Smooth muscle cell of the brain vasculature (primary cell): ENCODE measurements at places on chromosomes 13 and 19.

GRCh38 chr13:62544928-62545327, 1129.3 kb upstream of the PCDH20 start:
- DNase-seq, result no peak

GRCh38 chr19:19110410-19111135, 27.7 kb downstream of the TMEM161A start:
- DNase-seq, result no peak

- no peak for DNase-seq
Observed at GRCh38 chr13:76836311-76836710, 49.9 kb downstream of the KCTD12 start.

GRCh38 chr19:3017923-3018322, 11.2 kb downstream of the TLE2 start:
- DNase-seq, result no peak

DNA sequence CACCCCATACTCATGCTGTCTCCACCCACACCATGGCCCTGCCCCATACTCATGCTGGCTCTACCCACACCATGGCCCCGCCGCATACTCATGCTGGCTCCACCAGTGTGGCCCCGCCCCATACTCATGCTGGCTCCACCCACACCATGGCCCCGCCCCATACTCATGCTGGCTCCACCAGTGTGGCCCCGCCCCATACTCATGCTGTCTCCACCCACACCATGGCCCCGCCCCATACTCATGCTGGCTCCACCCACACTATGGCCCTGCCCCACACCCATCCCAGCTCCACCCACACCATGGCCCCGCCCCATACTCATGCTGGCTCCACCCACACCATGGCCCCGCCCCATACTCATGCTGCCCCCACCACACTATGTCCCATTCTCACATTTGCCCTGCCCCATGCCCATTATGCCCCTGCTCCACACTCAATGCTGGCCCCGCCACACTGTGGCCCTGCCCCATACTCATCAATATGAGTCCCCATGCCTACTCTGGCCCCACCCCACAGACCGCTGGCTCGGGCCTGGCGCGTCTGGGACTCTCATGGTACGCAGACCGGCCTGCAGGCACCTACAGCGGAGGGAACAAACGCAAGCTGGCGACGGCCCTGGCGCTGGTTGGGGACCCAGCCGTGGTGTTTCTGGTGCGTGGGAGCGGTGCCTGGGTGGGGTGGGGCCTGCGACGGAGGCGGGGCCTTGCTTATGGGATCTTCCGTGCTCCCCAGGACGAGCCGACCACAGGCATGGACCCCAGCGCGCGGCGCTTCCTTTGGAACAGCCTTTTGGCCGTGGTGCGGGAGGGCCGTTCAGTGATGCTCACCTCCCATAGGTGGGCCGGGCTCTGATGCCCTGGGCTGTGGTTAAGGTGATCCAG, 3.7 kb upstream of the ARHGAP45 start:
- DNase-seq, result no peak

DNA sequence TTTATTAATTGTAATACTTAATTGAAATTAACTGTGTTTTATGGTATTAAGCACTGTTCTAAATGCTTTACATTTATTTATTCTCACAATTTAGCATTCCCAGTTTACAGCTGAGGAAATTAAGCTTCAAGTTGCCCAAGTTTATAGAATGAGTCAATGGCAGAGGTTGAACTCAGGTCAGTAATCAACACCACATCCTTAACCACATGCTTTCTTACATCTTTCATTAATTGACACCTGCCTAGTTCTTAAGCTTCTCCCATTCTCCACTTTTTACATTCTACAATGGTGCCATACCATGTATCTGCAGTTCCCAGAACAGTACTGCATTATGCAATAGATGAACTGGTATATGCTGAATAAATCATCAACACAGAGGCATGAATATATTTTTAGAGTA, 11.7 kb upstream of the RBM26 start:
- no peak for DNase-seq

GRCh38 chr19:16327911-16328823, 3.5 kb downstream of the KLF2 start:
- DNase-seq, result no peak

DNA sequence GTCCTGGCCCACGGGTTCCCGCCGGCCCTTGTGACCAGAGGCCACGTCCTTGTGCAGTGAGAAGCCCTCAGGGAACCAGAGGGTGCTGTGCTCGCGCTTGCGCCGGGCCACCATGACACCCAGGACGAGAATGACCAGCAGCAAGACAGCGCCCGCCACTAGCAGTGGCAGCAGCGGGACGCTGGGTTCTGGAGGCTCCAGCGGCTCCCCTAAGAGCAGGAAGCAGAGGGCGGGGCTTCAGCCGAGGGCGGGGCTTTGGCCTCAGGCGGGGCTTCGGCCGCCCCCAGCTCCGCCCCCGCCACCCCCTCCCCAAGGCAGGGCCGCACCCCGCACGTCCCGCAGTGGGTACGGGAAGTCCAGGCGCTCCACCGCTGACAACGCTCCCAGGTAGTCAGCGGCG, 30.4 kb downstream of the NOTCH3 start:
- no peak for DNase-seq

DNA sequence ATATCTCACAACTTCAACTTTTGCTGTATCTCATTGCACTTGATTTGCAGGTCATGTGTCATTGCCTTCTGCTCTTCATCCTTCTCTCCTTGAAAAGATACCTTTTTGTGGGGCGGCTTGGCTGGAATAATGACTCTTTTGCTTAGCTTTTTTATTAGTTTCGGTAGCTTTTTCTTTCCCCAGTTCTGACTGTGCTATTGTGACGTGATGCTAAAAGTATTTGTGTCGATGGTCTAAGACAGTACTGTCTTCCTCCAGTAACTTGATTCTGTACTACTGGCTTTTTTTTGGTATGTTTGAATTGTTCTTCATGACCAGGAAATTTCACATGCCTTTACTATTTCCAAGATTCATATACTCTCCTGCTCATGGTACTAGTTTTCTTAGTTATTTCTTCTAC, 63.1 kb downstream of the SLITRK1 start:
- DNase-seq, result no peak

DNA sequence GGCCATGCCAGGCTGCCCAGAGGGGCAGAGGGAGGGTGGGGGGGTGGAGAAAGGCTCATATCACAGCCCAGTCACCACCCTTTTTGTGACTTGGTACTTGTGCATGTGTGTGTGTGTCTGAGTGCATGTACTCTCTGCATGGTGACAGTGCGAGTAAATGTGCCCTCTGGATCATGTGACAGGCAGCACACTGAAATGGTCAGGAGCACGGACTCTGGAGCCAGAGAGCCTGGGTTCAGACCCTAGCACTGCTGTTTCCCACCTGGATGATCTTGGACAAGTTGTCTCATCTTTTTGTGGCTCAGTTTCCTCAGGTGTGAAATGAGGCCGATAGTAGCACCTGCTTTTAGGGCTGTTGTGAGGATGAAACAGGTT, 2.0 kb downstream of the CIC start:
- DNase-seq, result no peak

DNA sequence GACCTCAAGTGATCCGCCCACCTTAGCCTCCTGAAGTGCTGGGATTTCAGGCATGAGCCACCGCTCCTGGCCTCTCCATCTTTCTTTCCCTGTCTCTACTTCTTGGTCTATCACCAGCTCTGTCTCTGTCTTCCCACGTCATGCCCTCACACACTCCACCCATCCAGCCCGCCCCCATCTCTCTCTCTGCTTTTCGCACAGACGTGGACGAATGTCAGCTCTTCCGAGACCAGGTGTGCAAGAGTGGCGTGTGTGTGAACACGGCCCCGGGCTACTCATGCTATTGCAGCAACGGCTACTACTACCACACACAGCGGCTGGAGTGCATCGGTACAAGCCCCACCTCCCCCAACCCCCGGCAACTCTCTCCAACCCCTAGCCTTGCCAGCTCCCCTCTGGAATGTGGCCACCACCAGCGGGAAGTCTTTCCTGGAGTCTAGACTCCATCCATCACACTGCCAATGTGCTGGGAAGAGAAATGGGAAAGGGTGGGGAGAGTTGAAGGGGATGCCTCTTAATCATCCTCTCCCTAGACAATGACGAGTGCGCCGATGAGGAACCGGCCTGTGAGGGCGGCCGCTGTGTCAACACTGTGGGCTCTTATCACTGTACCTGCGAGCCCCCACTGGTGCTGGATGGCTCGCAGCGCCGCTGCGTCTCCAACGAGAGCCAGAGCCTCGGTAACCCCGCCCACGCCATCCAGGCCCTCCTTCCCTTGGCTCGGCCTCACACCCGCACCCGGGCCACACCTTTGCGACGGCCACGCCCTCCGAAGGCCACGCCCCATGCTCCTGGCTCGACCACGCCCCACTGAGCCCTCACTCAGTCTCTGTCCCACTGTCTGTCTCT, 22.5 kb downstream of the LTBP4 start:
- no peak for DNase-seq

DNA sequence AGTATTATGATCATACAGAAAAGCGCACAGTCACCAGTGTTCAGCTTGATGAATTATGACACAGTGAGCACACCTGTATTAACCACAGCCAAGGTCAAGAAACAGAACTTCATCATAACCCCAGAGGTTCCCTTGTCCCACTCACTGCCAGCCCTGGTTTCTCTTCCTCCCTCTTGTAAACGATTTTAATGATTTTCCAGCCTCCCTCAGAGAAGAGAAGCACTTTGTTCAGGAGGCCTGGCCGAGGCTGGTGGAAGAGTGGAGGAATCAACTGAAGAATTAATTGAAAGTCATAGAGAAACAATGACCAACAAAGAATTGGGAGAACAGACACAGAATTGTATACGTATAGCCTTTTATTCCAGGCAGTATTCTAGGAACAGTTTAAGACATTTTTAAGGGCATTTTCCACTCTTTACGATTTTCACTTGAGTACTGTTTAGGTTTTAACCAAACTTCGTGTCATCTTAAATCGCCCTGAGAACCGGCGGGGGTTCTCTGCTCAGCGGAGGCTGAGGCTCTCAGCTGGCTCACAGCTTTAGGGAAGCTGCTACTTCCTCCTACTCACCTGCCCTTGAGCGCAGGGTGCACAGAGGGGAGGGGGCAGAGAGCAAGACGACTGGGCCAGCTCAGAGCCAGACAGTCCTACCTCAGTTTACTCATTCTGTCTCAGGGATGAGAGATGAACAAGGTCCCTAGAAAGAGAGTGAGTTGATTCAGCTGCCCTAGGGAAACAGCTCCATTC, 108.6 kb downstream of the AKAP11 start:
- no peak for DNase-seq

DNA sequence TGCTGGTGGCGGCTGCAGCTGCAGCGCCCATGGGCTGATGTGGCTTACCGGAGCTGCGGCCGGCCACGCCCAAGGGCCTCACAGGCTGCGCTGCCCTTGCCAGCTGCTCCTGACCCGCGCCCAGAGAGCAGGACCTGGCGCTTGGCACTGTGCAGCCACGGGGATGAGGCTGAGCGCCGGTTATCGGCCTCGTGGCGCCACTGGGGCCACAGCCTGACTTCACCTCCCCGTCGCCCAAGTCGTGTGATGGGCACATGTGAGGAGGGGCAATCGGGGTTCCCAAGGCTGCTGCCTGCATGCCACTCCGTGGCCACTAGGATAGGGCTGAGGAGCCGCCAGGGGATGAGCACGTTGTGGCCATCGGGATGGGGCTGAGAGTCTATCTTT, 77.2 kb upstream of the PABPC3 start:
- DNase-seq, result no peak

DNA sequence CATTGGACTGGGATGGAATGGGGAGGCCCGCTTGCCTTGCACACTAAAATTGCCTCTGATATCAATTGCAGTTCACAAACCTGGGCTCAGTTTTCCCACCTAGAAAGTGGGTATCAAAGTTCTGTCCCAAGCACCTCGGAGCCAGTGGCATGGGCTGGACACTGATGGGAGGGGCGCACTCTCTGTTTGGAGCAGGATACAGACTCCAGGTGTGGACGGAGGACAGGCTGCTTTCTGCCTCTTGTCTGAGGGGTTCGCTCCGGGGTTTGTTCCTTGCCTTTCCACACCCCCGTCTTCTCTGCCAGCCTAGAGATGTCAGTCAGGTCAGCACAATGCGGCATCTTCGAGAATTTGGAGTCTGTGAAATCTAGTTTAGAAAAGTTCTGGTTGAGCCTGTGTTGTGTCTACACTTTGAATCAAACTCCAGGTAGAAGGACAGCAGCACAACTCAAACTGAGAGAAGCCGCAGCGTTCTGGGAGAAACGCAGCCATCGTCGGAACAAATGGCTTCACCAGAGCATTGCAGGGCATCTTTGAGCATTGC, 141.9 kb downstream of the TEX29 start:
- DNase-seq, result no peak

DNA sequence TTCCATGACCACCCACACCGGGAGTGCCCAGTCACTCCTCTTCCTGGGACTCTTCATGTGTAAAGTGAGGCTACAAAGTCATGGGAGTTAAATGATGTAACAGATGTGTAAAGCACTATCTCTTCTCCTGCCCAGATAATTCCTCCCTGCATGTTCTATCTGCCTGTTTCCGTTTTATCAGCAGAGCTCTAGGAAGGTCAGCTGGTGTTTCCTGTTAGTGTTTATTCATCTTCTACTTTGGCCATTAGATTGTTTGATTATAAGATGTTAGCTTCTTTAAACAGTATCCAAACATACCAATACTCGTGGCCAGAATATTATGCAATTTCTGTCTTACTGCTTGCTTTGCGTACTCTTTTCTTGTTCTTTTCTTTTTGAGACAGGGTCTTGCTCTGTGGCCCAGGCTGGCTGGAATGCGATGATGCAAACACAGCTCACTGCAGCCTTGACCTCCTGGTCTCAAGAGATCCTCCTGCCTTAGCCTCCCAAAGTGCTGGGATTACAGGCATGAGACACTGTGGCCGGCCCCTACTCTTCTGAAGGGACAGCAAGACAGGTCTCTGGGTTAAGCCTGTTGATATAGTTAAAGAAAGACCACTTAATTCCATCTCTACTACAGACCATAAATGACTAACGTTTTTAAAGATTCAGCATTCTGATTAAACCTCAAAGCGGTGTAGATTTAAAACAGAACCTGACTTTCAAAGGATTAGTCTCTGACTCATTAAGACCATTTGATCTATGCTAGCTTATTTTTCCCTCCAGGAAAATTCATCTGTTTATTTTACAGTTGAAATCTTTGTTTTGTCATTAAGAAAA, 97.4 kb upstream of the AKAP11 start:
- DNase-seq, result no peak

- DNase-seq, result no peak
Observed at GRCh38 chr19:55147545-55148251, 1.3 kb downstream of the TNNT1 start.
